Stimulated activated CD4-positive, alpha-beta T cell treated with anti-CD3 and anti-CD28 coated beads, Interleukin-2, amount 100 ng/mL, for 48 hours (primary cell): ENCODE measurements at places on chromosomes 16 and 17.

GRCh38 chr16:87702325-87702811 lies 63.4 kb downstream of the KLHDC4 start:
- peak; percentile 45 for DNase-seq

GRCh38 chr17:16488186-16488967 lies 3.6 kb downstream of the LRRC75A start:
- no peak for DNase-seq

- DNase-seq, result no peak
Measured at GRCh38 chr16:66986559-66986958, 1.8 kb upstream of the CES4A start.

GRCh38 chr17:11506635-11507034 lies 91.6 kb upstream of the DNAH9 start:
- no peak for DNase-seq

DNA sequence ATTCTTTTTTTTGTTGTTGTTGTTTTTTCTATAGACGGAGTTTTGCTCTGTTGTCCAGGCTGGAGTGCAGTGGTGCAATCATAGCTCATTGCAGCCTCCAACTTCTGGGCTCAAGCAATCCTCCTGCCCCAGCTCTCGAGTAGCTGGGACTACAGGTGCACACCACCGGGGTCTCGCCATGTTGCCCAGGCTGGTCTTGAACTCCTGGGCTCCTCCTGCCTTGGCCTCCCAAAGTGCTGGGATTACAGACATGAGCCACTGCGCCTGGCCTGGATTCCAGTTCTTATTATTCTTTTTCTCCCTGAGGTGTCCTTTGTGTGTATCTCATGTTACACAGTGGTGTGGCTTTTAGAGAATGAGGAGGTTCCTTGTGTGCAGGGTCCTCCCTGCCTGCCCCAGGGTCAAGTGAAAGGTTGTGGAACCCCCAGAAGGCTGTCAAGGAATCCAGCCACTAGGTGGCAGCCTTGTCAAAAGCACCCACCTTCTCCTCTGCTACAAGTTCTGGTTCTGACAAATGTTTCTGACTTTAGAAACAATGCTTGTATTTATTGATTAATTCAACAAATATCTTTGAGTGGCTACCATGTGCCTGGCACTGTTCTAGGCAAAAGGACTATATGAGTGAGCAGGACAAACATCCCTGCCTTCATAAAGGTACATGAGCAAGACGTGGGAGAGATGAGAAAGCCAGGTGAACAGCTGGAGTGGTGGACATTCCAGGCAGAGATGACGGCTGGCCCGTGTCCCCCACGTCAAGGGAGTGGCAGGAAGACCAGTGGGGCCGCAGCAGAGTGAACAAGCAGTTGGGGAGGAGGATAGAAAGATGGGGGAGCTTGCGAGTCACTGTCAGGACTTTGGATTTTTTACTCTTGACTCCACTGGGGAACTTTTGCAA lies 112.4 kb downstream of the SPECC1 start:
- peak; percentile 69 for DNase-seq

GRCh38 chr16:85372627-85373372 lies 240.3 kb upstream of the GSE1 start:
- no peak for DNase-seq

- peak; percentile 76 for DNase-seq
Measured at GRCh38 chr17:79393358-79394052, 217.3 kb downstream of the RBFOX3 start.

GRCh38 chr17:68674029-68674925 lies 73.1 kb upstream of the FAM20A start:
- no peak for DNase-seq

GRCh38 chr17:12900474-12900873 lies 111.2 kb downstream of the ARHGAP44 start:
- DNase-seq, result no peak

GRCh38 chr17:8147805-8148404 lies 4.3 kb downstream of the PER1 start:
- no peak for DNase-seq

DNA sequence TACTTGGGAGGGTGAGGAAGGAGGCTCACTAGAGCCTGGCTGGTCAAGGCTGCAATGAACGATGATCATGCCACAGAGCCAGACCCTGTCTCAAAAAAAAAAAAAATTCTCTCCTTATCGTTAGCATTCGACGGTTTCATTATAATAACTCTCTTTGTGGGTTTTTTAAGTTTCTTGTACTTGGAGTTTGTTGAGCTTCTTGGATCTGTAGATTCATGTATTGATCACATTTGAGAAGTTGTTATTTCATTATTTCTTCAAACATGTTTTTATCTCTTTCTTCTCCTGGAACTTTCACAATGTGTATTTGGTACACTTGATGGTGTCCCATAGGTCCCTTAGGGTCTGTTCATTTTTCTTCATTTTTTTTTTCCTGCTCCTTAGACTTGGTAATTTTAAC lies 16.8 kb upstream of the ABCA3 start:
- DNase-seq, result no peak

DNA sequence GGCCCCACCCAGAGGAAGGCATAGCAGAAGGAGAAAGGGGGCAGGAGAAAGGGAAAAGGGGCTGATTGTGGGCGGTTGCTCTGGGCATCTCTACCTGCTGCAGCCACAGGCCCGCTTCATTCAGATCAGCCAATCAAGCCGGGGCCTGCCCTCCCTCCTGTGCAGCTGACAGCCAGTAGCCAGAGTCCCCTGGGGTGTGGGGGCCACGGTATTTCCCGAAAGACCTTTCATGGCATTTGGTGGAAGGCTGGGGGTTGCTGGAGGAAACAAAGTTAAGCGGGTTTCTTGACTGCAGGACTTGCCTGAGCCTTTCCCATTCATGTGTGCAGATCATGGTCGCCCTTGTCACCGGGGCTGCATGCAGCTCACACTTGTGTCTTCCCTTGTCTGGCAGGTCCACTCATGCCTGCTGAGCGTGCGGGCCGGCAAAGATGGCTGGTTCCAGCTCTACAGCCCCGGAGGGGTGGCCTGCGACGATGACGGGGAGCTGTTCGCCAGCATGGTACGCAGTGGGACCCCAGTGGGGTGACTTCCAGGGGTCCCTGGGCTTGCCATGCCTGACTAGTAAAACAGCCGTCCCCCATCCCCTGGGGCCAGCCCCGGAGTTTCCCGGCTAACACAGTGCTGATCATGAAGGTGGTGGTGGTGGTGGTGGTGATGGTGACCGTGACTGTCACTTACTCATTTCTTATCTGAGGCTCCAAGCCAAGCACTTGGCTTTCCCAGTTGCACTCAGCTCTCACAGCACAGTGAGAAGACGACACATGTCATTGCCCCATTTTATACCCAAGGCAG lies 82.7 kb upstream of the PLCG2 start:
- DNase-seq, result no peak

- no peak for DNase-seq
Measured at GRCh38 chr16:11624205-11624604, 37.5 kb upstream of the LITAF start.

GRCh38 chr16:87742781-87743490 lies 22.9 kb downstream of the KLHDC4 start:
- DNase-seq, result no peak

- DNase-seq, result no peak
Measured at GRCh38 chr16:68475071-68475470, 26.8 kb upstream of the SMPD3 start.
